ENCODE measurements at places on chromosomes 11 and 22. TPM values are rescaled to one million over a fixed set of nuclear protein-coding genes. Genes with fewer than 3 reads are reported as not detected.

ABTB2 gene
- 3.1 TPM for total RNA-seq

GRCh38 chr22:44210722-44211121, 30.0 kb downstream of the PARVG start:
- peak overlapping the region; percentile 44 for H3K27ac ChIP-seq
- H3K4me1 ChIP-seq: peaks cover 13% of the 10 kb centered on the region
- peak; percentile 66 for DNase-seq

- peak overlapping the region; percentile 42 for H3K27ac ChIP-seq
- H3K4me3 ChIP-seq: no peak overlapping the region
- peak; percentile 38 for DNase-seq
- peaks cover 11% of the 10 kb centered on the region for H3K4me1 ChIP-seq
- no peaks in the 10 kb centered on the region for H3K36me3 ChIP-seq
Measured at GRCh38 chr11:104572279-104572678, 326.0 kb downstream of the CASP12 start.

- H3K36me3 ChIP-seq: no peaks in the 10 kb centered on the region
- DNase-seq: no peak
Measured at GRCh38 chr11:37497326-37497725, 899.3 kb upstream of the RAG2 start.

DNA sequence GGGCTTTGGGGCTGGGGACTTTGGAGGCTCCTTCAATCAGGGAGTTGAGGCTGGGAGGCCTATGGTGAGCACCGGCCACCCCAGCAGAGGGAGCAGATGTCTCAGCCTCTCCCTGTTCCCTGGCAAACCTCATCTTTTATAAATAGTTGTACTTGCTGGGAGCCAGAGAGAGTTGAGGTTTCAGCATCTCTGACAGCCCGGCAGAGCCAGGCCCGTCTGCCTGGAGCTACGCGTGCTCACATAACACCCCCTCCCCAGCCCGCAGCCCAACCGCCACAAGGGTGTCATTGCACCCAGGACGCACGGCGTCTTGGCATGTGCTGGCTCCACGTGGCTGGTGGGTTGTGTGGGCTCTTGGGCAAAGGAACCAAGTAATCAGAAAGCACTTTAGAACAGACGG, 127.1 kb downstream of the CHST1 start:
- peaks cover 18% of the 10 kb centered on the region for H3K27me3 ChIP-seq
- no peaks in the 10 kb centered on the region for H3K4me1 ChIP-seq
- no peaks in the 10 kb centered on the region for H3K36me3 ChIP-seq
- H3K27ac ChIP-seq: no peak overlapping the region

DNA sequence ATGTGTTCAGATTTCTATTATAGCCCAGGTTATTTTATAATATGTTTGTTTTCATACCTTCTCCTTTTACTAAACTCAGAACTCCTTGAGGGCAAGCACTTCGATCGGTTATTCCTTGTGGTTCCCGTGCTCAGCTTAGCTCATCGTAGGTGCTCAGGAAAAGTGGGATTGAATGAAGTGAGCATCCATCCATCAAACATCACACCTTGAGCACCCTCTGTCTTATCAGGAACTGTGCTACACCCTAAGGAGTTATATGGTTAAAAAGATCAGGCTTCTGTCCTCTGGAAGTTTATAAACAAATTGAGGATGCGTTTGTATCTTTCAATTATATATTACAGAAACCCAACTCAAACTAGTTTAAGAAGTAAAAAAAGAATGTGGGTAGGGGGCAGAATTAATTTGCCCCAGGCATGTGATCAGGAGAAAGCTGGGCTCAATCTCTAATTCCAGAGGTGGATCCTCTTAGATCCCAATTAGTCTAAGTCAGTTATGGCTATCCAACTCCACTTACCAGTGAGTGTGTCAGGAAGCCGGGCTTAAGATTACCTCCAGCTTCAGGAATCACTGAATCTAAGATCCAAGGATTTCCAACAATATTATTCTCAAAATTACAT, 59.9 kb upstream of the RRAS2 start:
- H3K27me3 ChIP-seq: no peaks in the 10 kb centered on the region
- DNase-seq: peak; percentile 81
- no peak overlapping the region for H3K4me3 ChIP-seq
- peaks cover 30% of the 10 kb centered on the region for H3K4me1 ChIP-seq

- no peak for DNase-seq
- H3K4me1 ChIP-seq: peaks cover 21% of the 10 kb centered on the region
- peaks cover 5% of the 10 kb centered on the region for H3K36me3 ChIP-seq
- no peak overlapping the region for H3K4me3 ChIP-seq
- H3K27ac ChIP-seq: peak overlapping the region; percentile 10
Measured at GRCh38 chr11:12272821-12273617, 104.4 kb upstream of the PARVA start.

GRCh38 chr11:66157182-66157864, 87.3 kb downstream of the PACS1 start:
- no peaks in the 10 kb centered on the region for H3K36me3 ChIP-seq
- DNase-seq: no peak
- H3K27ac ChIP-seq: no peak overlapping the region

ZNF280B gene
- not detected for total RNA-seq

DNA sequence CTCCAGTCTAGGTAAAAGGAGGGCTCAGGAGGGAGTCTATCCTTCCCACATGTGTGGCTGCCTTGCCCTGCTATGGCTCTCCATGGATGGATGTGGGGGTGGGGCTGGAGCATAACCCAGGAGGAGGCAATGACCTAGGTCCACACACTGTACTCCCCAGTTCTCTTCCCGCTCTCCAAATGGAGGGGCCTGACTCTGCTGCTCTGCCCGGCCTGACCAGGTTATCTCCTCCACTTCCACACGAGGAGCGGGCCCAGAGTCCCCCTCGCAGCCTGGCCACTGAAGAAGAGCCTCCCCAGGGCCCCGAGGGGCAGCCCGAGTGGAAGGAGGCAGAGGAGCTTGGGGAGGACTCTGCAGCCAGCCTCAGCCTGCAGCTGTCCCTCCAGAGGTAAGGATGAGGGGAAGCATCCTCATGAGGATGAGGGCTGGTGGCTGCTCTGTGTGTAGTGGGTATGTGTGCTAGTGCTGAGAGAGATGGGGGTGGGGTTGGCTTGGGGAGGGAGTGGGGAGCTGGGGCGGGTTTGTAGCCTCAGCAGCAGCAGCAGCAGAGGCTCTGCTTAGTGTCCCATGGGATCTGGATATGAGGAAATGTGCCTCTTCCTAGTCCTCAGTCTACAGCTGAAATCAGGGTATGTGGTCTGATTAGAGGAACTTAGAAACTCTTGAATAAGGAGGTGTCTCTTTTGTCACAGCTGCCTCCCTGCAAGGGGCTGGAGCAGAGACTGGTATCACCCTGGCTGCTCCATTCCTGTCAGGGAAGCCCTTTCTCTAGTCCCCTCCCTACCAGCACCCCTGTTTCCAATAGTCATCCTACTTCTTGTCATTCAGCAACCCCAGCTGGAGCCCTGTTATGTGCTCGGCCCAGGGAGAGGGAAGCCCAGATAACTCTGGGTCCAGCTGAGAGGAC, 54.1 kb downstream of the CEP164 start:
- peaks cover 5% of the 10 kb centered on the region for H3K4me1 ChIP-seq
- no peak overlapping the region for H3K27ac ChIP-seq
- H3K4me3 ChIP-seq: no peak overlapping the region
- H3K36me3 ChIP-seq: peaks cover 37% of the 10 kb centered on the region
- H3K27me3 ChIP-seq: no peaks in the 10 kb centered on the region

NPAS4 gene
- not detected for total RNA-seq

POU2F3 gene
- total RNA-seq: not detected

DNA sequence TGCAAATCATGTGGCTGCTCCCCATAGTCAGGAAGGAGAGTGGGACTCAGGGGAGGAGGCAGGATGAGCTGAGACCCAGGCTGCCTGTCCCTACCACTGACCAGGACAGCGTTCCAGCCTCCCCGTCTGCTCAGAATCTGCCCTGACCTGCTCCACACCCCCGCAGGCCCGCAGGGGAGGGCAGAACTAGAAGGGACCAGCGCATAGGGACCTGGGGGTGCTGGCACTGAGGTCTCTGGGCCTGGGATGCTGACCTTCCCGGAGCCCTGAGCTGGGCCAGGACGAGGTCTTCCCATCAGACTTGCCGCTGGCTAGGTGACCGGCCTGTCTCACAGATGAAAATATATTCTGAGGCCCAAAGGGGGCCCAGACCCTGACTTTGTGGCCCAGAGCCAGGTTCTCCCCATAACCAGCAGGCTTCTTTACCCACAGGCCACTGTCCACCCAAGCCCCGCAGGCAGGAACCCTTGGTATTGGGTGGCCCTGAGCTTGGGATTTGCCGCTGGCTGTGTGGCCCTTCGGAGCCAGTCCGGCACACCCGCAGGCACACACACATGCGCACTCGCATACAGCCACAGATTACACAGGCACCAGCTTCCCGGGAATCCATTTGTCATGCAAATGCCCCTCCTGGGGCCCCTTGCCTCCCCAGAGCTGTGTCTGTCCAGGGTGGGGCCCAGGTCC, 13.8 kb upstream of the PIM3 start:
- H3K36me3 ChIP-seq: no peaks in the 10 kb centered on the region
- H3K27me3 ChIP-seq: no peaks in the 10 kb centered on the region
- H3K27ac ChIP-seq: peak overlapping the region; percentile 49
- no peak for DNase-seq
- peak overlapping the region; percentile 8 for H3K4me3 ChIP-seq

DNA sequence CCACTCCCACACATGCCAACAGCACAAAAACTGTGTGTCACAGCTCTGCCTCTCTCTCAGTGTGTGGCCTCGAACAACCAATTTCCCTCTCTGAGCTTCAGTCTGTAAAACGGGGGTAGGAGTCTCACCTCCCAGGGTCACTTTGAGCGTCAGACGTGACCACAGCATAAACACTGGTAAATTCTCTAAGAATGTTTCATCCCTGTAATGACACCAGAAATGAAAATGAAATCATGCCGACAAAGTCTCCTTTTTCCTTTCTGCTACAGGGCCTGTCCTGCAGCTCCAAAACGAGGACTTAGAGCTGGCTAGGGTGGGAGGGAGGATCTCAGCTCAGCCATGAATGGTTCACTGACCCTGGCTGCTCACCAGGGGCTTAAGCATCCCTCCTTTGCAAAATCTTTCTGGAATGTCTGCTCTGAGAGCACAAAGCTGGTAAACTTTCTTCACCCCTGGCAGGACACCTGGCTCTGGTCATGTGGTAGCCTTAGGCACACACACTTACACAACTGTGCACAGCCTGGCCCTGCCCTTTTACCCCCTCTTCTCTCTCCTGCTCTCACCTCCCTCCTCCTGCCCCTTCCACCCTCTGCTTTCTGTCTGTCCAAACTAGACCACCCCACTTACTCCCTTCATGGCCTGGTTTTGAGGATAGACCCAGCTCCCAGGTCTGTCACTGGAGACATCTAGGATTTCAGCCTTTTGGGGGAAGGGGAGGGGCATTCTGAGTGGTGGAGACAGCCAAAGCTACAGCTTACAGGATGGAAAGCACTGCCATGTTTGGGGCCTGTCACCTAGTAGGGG, 12.3 kb upstream of the TSKU start:
- peak overlapping the region; percentile 91 for H3K27ac ChIP-seq
- no peaks in the 10 kb centered on the region for H3K36me3 ChIP-seq
- peak; percentile 78 for DNase-seq
- H3K27me3 ChIP-seq: no peaks in the 10 kb centered on the region
- peak overlapping the region; percentile 53 for H3K4me3 ChIP-seq

DNA sequence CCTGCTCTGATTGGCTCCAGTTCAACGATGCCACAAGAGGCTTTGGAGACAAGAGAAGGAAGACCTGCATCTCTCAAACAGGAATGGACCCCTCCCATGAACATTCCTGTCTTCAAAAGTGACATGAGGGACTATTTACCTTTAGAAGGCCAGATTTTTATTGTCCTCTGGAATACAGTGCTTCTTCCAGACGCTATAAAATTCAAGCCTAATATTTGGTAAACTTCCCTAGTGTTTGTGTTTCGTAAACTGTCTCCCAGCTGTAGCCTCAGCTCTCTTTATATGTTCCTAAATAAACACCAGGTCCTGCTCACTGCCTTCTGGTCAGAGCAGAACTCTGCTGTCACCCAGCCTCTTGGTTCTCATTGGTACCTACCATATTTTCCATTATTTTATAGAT, 157.8 kb downstream of the CCDC34 start:
- no peaks in the 10 kb centered on the region for H3K27me3 ChIP-seq
- peaks cover 18% of the 10 kb centered on the region for H3K4me1 ChIP-seq
- no peak overlapping the region for H3K27ac ChIP-seq

GRCh38 chr11:104327861-104328511, 164.0 kb upstream of the PDGFD start:
- no peak for DNase-seq
- no peaks in the 10 kb centered on the region for H3K27me3 ChIP-seq
- no peak overlapping the region for H3K27ac ChIP-seq
- H3K36me3 ChIP-seq: no peaks in the 10 kb centered on the region

GRCh38 chr11:104352036-104352435, 188.1 kb upstream of the PDGFD start:
- DNase-seq: peak; percentile 49
- no peaks in the 10 kb centered on the region for H3K36me3 ChIP-seq
- peaks cover 5% of the 10 kb centered on the region for H3K4me1 ChIP-seq
- no peaks in the 10 kb centered on the region for H3K27me3 ChIP-seq

CATSPERZ gene
- total RNA-seq: 0.68 TPM

DNA sequence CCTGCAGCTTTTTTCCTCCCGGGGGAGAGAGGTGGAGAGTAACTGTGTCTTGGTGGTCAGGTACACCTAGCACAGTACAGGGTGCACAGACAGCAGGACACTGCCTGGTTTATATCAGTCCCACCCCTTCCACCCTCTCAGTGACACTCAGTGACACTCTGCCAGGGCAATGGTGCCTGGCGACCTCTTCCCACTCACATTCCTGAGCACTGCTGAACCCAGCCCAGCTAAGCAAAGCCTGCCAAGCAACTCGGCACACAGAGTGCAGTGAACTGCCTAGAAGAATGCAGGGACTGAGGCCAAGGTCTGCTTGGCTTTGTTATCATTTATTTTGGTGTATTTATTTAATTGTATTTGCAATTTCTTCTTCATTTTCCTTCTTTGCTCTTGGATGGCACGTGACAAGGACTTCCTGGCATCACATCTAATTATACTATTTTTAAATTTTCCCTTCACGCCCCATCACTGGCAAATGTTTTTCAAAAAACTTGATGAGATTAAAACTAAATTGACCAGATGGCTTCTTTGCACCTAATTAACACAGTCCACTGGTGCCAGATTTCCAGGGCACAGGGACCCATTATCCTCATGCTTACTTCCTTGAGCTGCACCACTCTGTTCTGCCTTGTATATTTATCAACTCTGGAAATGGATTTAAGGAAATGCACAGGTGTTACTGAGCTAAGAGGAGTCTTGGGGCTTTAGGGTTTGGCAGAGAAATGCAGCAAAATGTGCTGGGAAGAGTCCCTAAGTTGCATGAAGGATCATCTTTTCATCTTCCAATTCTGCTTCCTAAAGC, 205.6 kb downstream of the ADAMTS15 start:
- no peaks in the 10 kb centered on the region for H3K27me3 ChIP-seq
- peak overlapping the region; percentile 78 for H3K27ac ChIP-seq
- H3K36me3 ChIP-seq: no peaks in the 10 kb centered on the region
- H3K4me3 ChIP-seq: no peak overlapping the region
- H3K4me1 ChIP-seq: peaks cover 26% of the 10 kb centered on the region

- DNase-seq: no peak
- no peak overlapping the region for H3K4me3 ChIP-seq
- peaks cover 27% of the 10 kb centered on the region for H3K4me1 ChIP-seq
- H3K36me3 ChIP-seq: no peaks in the 10 kb centered on the region
Measured at GRCh38 chr22:18063306-18063705, 14.5 kb upstream of the PEX26 start.

GRCh38 chr11:134032501-134033091, 36.3 kb upstream of the JAM3 start:
- H3K27me3 ChIP-seq: no peaks in the 10 kb centered on the region
- H3K27ac ChIP-seq: no peak overlapping the region
- DNase-seq: no peak
- no peak overlapping the region for H3K4me3 ChIP-seq
- no peaks in the 10 kb centered on the region for H3K36me3 ChIP-seq

- H3K27me3 ChIP-seq: no peaks in the 10 kb centered on the region
- DNase-seq: no peak
- H3K27ac ChIP-seq: no peak overlapping the region
- no peak overlapping the region for H3K4me3 ChIP-seq
- no peaks in the 10 kb centered on the region for H3K36me3 ChIP-seq
- H3K4me1 ChIP-seq: no peaks in the 10 kb centered on the region
Measured at GRCh38 chr11:126766440-126766839, 234.1 kb downstream of the KIRREL3 start.
